ENCODE measurements at places on chromosomes 1 and 21.
A peak's percentile ranks its signal among the peaks of the same experiment; 100 is the strongest.

GRCh38 chr1:73026114-73026513, 743.8 kb upstream of the NEGR1 start:
- no peak for DNase-seq

GRCh38 chr1:51661081-51661518, 44.2 kb downstream of the OSBPL9 start:
- DNase-seq = no peak

DNA sequence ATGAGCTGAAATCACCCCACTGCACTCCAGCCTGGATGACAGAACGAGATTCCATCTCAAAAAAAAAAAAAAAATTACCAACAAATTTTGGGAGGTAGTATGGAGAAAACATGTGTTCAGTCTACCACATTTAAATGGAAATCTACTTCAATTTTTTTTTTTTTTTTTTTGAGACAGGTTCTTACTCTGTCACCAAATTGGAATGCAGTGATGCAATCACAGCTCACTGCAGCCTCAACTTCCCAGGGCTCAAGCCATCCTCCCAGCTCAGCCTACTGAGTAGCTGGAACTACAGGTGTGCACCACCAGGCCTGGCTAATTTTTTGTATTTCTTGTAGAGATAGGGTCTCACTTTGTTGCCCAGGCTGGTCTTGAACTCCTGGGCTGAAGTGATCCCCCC, 82.1 kb downstream of the GFI1 start:
- no peak for DNase-seq

- no peak for DNase-seq
Observed at GRCh38 chr1:217135987-217136894, 413.0 kb upstream of the ESRRG start.

- DNase-seq = no peak
Observed at GRCh38 chr1:28971980-28972771, 57.8 kb downstream of the EPB41 start.

DNA sequence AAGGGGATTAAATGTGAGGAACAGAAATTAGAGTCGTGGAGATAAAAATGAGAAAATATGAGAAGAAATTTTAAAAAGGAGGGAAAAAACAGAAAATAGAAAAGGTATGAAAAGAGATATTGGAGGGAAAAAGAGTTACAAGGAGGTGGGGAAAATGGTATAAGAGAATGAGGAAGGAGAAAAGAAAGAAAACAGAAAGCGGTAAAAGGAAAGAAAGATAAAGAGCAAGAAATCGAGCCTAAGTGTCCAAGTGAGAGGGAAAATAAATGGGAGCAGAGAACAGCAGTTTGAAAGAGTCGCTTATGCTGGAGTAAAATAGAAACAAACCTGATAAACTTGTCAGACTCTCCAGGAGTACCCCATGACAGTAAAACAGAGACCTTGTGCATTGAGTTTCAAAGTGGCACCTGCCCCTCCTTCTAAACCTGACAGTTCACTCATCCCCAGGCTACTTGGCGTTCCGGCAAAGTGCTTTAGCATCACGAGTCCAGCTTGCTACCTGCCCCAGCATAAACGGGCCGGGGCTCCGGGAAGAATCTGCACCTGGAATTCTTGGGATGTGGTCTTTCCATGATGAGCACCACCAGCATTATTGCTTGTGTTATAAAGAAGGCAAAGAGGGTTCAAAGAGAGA, 585 bp downstream of the NEGR1 start:
- no peak for DNase-seq

- DNase-seq = no peak
Observed at GRCh38 chr1:154154534-154155191, at the start of gene NUP210L. TSS of gene NUP210L (minus strand) at chr1:154155073.

DNA sequence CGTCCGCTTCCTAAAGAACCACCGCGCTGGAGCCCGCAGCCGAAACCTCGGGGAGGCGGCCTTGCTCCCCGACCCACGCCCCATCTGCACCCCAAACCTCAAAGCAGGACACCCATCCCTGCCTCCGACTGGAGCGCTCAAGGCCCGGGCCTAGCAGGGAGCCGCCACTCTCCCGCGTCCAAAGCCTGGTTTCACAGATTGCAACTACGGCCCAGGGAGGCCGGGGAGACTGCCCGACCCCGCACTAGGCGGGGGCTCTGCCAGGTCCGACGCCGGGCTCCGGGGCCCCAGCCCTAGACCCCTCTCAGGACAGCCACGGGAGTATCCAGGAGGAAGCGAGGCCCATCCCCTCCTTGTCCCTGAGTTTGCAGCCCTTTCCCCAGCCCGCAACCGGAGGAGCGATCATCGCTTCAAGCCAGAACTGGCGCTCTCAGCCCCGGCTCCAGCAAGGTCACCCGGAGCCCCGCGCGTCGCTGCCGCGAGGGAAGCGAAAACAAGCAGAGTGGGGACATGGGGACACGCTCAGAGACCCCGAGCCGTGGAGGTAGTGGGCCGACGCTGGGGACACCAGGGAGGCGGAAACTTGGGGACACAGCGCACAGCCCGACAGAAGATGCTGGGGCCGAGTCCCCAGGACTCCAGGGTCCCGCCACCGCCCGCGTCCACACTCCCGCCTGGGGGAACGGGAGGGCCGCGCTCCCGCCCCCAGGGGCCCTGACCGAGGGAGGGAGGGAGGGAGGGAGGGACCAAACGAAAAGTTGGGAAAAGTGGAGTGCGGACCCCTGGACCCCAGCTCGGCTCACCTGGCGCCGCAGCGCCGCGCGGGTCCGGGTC, 433 bp downstream of the TMEM200B start:
- no peak for DNase-seq

DNA sequence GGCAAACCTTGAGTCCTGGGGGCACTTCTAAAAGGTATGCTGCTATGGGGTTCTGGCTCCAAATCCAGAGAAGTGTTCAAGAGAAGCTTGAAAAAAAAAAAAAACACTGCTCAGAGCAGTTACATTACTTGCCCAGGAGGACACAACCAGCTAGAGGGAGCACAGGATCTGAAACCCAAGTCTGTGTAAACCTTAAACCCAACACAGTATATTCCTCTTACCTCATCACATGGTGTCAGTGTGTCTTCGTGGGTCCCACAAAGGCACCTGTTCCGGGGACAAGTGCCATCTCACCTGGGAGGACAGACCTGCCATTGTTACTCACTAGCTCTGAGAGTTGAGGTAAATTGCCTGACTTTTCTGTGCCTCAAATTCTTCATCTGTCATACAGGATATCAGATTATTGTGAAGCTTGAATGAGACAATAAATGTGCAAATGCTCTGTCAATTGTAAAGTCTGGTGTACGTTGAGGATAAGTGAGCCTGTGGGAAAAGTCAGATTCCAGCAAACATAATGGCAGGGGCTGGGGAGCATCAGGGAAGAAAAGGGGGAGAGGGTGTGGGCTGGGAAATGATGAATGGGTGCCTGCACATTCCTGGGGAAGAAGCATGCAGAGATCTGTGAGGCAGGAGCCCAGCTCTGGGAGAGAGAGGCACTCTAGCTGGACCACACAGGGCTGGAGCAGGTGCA, 170.4 kb upstream of the ZC3H12A start:
- DNase-seq = no peak

DNA sequence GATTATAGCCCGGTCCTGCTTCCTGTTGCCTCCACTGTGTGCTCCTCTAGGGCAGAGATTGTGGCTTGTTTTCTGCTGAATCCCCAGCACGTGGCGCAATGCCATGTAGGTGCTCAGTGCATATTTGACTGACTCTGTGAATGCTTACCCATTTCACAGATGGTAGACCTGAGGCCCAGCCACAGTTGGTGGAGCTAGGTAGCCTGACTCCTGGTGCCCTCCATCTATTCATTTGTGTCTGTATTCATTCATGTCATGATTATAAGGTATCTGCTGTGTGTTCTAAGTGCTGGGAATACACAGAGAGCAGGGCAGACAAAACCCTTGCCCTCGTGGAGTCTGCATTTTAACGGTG, 22.5 kb downstream of the TNFRSF1B start:
- no peak for DNase-seq

DNA sequence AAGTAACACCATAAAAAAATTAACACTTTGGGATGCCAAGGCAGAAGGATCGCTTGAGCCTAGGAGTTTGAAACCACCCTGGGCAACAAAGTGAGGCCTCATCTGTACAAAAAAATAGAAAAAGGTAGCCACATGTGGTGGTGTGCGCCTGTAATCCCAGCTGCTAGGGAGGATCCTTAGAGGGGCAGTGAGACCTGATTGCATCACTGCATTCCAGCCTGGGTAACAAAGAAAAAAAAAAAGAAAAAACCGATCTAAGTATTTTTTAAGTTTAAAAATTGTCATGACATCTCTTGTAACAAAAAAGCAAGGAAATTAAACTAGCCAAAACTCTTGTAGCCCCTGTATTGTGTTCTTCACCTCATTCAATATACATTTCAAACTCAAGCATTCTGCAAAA, 39.5 kb downstream of the ZZZ3 start:
- no peak for DNase-seq

- no peak for DNase-seq
Observed at GRCh38 chr21:37237764-37238163, 29.4 kb downstream of the VPS26C start.

GRCh38 chr1:239244084-239244483, 142.3 kb upstream of the CHRM3 start:
- no peak for DNase-seq

GRCh38 chr1:228472655-228473054, 14.5 kb upstream of the RNF187 start:
- no peak for DNase-seq

- no peak for DNase-seq
Observed at GRCh38 chr1:116763787-116764465, 9.7 kb downstream of the CD2 start.

- DNase-seq = no peak
Observed at GRCh38 chr1:79603843-79604242, 597.3 kb upstream of the ADGRL4 start.

- DNase-seq = no peak
Observed at GRCh38 chr1:3678361-3679097, 26.2 kb downstream of the TP73 start.

GRCh38 chr1:3633344-3634058, 8.7 kb downstream of the TPRG1L start:
- DNase-seq = no peak

DNA sequence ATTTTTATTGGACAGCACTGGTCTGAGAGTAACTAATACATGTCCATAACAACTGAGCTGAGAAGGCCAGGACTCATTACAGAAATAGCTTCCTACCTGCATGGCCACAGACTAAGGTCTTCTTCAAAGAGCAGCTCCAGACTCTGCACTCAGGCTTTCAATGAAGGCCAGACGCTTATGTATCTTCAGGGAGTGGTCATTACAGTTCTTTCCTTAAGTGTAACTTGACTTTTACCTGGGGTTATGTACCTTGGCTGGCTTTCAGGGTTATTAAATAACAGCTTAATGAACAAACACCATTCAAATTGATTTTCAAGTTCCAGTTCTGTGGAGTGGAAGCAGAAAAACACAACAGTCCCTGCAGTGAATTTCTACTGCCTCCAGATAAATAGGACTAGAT, 23.8 kb upstream of the SLC22A15 start:
- no peak for DNase-seq

DNA sequence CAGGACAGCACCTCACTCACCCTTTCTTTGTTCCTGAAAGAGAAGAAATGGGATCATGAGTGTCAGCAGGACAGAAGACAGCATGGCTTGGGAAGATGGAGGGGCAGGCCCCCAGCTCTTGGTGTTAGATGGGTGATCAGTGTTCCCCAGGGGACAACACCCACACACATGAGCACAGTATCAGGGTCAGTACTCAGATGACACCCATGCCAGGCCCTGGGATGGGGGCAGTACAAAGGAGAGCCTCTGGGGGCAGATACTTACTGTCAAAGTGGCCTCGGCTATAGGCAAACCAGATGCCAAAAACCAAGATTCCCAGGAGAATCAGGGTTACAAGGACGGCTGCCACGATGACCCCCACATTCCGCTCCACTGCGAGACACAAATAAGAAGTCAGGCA, 21.6 kb downstream of the F11R start:
- no peak for DNase-seq

DNA sequence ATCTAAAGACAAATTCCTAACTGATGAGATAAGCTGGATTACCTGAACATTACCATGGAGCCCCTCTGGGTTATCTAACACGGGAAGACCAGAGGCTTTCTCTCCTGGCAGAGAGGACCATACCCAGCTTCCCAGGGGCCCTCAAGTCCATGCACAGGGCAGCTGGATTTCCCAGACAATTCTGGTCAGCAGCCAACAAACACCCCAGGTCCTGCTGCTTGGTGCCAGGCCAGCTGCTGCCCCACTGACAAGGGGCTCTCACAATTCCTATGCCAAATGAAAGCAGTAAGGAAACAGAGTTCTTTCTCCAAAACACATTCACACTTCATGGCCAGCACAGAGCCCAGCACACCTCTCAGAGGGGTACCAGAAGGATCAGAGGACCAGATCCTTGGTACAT, 114.2 kb downstream of the HLCS start:
- DNase-seq = no peak

DNA sequence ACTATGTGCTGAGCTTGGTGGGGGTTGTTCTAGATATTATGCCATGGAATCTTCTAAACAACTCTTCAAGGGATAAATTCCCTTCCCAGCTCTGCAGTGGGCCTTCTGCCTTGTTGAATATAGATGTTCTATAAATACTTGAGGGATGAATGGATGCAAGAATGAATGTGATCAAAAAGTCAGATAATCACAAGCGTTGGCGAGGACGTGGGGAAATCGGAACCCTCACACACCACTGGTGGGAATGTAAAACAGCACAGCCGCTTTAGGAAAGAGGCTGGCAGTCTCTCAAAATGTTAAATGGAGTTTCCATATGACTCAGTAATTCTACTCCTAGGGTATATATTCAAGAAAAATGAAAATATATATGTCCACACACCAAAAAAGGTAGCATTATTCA, 19.0 kb downstream of the SDC3 start:
- no peak for DNase-seq

GRCh38 chr21:29751473-29752185, 188.2 kb downstream of the GRIK1 start:
- DNase-seq = no peak

GRCh38 chr1:72431810-72432209, 149.5 kb upstream of the NEGR1 start:
- no peak for DNase-seq

DNA sequence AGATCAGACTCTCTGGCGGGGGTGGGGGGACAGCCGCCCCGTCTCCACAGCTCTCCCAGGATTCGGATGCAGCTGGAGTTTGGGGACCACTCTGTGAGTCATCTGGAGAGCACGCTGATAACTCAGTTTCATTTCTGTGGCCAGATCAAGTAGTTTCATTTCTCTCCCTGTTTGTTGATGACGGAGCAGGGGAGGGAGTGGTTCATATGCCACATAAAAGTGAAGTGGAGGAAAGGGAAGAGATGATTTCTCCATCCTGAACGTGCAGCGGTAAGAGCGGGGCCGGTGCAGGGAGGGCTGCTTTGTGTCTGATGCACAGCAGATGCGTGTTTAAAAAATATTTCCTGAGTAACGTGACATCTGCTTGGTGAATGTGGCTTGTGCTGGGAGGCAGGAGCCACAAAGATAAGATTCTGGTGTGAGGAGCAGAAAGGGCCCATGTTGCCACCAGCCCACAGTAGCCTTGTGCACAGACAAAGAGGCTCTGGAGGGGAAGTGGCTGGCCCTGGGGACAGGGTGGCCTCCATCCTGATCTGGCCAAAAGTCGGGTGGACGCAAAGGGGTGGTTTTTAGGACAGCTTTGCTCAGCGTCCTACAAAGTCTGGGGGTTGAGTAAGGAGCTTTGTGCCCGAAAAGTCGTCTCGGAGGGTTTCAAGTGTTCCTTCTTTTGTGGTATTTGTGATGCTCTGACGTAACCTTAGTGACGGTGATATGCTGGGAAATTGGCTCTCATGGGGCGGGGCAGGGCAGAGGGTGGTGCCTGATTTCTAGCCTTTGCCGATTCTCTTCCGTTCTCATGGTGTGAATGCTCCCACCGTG, at the start of gene MX2:
Gene MX2 (plus strand): TSS at position 242 of the 819 bp plus-strand sequence. CDS start 14,880 bp downstream, outside the sequence.
- DNase-seq = peak; percentile 44

- DNase-seq = no peak
Observed at GRCh38 chr21:34890724-34891612, 158.1 kb downstream of the RUNX1 start.

GRCh38 chr1:212021563-212021962, 13.8 kb downstream of the INTS7 start:
- DNase-seq = no peak
